ENCODE measurements at places on chromosomes 4 and X.

GRCh38 chrX:24658421-24658820 lies 11.3 kb upstream of the PCYT1B start:
- no peak for DNase-seq

DNA sequence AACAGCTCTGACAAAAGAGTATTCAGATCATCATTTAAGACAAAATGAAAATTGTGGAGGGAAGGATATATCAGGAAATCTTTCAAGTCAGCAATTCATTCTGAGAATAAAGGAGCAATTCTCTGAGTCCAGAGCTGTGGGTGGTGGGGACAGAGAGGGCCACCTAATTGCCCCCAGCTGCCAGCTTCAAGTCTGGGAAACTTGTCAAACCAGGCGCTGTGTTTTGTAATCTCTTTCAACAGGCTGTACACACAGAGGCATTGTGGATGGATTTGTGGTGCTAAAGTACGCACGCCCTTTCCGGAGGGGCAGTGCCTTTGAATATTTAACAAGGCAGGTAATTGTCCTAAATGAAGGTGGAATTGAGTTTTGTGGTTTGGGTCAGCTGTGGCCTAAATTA lies 591.1 kb upstream of the BOD1L1 start:
- no peak for DNase-seq

- DNase-seq = no peak
These were observed 52.7 kb downstream of the TBC1D9 start for GRCh38 chr4:140703463-140703862.

- no peak for DNase-seq
These were observed 60.6 kb downstream of the SMARCA1 start for GRCh38 chrX:129462707-129463106.

GRCh38 chrX:132565273-132565672 lies 76.4 kb upstream of the MBNL3 start:
- no peak for DNase-seq

- DNase-seq = no peak
These were observed 26.3 kb upstream of the PDS5A start for GRCh38 chr4:40003986-40004385.

GRCh38 chrX:120690344-120690743 lies 60.5 kb upstream of the C1GALT1C1 start:
- DNase-seq = no peak

DNA sequence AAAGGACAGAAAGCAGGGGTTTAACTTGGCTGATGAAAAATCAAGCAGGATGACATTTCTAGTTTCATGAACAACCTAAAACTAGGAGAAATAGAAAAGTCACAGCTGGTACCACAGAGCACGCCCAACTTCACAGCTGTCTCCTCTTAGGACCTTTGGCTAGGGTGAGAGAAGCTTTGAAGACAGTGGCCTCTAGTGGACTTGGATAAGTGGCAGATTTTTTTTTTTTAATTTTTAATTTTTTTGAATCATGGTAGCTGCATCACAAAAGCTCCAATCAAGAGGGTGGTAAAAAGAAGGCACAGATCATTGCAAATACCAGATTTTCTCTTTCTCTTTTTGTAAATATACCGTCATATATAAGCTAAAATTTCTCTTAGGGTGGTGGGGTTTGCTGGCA lies 20.2 kb upstream of the MAP3K15 start:
- DNase-seq = no peak

GRCh38 chr4:71338846-71339593 lies at the start of gene SLC4A4:
Gene SLC4A4 (plus strand): TSS chr4:71339020.
- DNase-seq = no peak

Data from T-helper 1 cell (primary cell).